ENCODE measurements at places on chromosomes 3 and 15. TPM values are rescaled to one million over a fixed set of nuclear protein-coding genes. Genes with fewer than 3 reads are reported as not detected.

Gene HDGFL3
- 101 TPM for polyA plus RNA-seq

- DNase-seq: no peak
Observed at GRCh38 chr15:60116456-60117089, 112.5 kb downstream of the FOXB1 start.

DNA sequence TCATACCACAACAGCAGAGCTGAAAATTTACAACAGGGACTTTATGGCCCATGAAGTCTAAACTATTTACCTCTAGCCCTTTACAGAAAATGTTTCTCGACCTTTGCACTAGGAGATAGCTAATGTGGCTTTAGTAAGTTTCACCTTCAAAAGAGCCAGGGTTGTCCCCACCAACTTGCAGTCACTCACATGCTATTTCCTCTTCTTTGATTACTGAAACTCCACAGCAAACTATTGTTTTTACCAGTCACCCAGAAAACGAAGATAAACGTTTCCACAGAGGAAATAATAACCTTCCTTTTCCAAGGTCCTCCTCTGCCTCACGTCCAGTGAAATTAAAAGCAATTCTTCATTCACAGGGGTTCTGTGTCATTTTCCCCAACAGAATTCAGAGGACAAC is 48.2 kb downstream of the WWTR1 start:
- no peak for DNase-seq

Gene IMPG2
- polyA plus RNA-seq: 0.66 TPM

DNA sequence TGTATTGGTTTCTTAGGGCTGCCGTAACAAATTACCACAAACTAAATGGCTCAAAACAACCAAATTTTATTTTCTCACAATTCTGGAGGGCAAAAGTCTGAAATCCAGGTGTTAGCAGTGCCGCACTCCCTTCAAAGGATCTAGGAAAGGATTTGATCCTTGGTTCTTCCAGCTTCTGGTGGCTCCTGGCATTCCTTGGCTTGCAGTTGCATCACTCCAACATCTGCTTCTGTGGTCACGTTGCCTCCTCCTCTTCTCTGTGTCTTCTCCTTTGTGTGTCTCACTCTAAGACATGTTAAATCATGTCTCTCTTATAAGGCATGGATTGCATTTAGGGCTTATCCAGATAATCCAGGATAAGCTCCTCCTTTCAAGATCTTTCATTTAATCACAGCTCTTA is 262.2 kb downstream of the MEX3B start:
- no peak for DNase-seq

Gene AGTR1
- 23.0 TPM for polyA plus RNA-seq

DNA sequence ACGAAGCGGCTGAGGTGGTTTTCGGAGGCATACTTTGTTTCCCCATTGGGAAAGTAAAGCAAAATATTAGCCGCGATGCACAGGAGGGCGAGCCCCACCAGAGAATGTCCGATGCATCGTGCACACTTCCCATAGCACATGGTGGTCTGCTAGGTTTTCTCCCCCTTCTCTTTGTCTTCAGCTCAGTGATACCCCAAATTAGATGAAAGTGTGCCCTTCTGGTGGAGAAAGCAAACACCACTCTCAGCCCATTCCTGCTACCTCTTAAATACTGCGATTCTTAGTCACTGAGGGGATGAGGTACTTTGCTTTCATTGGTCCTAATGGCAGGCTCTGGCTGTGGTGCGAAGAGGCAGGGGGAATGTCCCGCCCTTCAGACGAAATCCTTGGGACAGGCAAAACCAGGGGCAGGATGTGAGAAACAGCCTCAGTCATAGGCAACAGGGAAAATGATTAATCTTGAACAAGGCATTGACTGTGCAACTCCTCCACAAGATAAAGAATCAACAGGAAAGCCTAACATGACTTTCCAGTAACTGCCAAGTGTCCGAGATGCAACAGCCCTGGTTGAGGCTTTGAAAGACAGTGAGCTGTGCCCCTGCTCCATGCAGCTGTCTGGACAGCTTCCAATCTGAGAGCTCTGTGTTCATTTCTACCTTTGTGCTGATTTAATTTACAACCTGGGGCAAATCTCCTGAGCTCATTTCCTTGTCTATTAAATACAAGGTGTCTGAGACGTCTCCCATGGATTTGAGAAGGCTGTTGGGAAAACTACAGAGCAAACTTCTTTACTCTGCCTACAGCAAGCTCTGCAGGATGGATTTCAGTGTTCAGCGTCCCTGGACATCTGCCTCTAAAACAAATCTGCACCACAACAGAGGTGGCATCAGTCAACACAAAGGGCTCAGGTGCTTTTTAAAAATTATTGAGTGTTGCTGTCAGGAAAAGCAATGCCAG is at the start of gene TM4SF1:
TSS of gene TM4SF1 (minus strand) at position 242 of the 957 bp plus-strand sequence. CDS start at position 140, 102 bp downstream.
- DNase-seq: peak; percentile 61

Gene TTC23
- 41.7 TPM for polyA plus RNA-seq

DNA sequence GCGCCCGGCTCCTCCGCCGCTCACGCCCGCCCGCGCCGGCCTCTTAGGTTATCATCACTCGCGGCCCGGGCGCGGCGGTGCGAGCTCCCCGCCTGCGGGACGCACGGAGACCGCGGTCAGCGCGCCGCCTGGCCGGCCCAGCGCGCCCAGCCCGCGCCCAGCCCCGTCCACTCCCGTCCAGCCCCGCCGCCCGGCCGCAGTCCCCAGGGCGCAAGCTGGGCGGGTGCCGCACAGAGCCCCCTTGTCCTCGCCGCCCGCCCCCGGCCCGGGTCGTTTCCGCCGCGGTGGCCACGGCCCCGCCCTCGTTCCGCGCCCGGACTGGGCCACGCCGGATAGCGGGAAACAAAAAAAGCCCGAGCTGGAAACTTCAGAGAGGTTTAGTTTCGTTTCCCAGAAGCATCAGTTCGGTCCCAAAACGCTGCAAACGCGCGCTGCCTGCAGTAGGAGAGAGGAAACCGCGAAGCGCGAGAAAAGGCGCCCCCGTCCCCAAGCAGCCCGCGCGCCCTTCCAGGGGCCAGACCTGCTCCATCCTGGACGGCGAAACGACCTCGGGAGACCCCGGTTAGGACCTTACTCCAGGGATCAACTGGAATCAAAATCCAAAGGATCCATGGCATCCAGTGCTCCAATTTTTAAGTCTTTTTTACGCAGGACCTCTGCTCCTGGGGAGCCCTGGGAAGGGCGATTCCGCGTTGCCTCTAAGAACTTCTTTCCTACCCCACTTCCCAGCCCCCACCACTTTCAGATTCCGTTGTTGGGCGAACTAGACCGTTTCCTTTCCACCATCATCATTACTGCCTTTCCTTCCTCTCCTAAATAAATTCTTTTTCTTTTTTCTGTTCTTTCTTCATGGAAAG is at the start of gene ATP10A:
TSS of gene ATP10A (minus strand) at position 217 of the 857 bp plus-strand sequence. CDS start 231 bp downstream, outside the sequence.
- DNase-seq: peak; percentile 36

Data from left lung (tissue), 14 donors.